ENCODE measurements at places on chromosomes 1 and 21.

GRCh38 chr1:57761628-57762027 lies 337.8 kb upstream of the DAB1 start:
- DNase-seq = no peak

- DNase-seq = no peak
These were observed 11.8 kb downstream of the LMX1A start for GRCh38 chr1:165344736-165345135.

DNA sequence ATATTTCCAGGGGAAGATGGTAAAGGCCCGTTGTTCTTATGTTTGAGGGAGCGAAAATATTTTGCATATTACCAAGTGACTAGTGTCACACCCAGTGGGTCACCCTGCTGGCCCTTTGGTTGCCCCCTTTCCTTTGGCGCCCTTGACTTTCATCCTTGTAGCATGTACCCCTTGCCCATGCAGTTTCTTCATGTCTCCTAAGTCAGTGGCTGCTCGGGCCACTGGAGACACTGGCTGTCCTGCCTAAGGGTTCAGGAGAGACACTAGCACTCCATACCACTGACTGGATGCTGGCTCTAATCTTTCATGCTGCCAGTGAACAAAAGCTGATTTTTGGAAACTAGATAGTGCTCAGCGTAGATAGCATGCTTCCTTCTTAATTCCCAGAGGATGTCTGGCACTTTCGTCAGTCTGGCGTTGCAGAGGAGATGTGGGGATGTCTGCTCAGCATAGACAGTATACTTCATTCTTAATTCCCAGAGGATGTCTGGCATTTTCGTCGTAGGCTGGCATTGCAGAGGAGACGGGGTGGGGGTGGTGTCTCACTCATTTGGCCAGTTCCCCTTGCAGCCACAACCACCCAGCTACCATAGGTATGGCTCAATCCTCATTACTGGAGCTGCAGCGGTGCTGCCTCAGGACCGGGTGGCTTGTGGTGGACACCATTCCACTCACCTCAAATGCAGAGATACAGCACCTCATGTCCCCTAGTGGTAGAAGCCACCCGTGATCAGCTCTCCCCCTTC lies 770.9 kb upstream of the TPTE start:
- no peak for DNase-seq

DNA sequence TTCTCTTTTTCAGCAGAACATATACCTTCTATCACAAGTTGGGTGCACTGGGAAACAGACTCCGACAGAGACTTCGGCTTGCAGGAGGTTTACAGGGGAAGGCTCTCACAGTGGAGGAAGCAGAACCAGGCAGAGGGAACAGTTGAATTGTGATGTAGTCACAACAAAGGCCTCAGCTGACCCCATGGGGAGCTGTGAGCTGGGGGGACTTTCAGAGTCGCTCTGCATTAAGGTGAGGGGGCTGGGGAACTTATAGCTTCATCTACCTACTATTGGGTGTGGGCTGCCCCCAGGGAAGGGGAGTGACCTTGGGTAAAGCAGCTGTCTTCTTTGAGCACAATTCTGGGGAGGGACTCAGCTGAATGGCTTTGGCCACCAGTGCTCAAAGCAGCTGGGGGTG lies 94.9 kb upstream of the POU3F1 start:
- no peak for DNase-seq

DNA sequence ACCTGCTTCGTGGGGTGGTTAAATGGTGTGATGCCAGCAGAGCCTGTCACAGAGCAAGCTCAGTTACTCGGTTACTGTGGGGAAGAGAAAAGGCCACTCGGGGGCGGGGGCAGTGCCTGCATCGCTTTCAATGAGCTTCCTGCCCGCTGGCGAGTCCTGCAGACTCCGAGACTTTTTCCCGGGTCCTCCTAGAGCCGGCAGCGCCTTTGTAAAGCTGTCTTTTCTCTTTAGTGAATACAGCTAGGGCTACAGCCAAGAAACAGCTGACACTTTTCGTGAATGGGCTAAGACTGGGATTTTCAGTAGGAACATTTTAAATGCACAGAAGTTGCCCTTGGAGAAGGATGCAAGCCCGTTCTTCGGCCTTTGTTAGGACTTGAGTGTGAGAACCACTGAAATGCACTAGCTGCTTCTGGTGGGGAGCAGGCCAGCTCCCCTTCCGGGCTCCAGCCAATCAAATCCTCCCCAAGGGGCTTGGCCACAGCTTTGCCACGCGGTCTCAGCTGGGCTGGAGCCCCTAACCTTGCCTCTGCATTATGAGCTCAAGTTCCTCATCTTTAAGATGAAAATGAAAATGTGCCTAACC lies 23.4 kb upstream of the EFHD2 start:
- DNase-seq = no peak

DNA sequence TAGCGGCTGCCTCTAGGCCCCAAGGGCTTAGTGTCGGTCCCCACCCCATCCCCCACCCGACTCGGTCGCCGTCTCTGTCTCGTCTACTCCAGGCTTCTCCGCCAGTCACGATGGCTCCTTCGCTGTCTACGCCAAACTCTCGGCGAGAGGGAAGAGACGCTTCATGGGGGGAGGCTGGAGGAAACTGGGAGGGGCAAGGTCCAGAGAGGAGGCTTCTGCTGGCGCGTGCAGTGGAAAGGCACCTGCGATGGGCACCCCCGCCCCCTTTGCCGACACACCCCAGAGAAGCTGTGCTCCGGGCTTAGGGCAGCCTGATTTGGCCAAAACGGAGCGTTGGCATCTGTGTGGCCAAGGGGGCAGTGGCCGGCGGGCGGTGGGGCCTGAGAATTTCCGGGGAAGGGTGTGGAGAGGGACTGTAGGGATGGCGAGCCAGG lies 1.2 kb upstream of the CSMD2 start:
- DNase-seq = no peak
